SHP77 treated with DMSO at 0.1 percent for 48 hours (cell line): ENCODE measurements at places on chromosomes 3 and 15.
A peak's percentile ranks its signal among the peaks of the same experiment; 100 is the strongest.

GRCh38 chr15:23467110-23467600 lies 20.1 kb upstream of the GOLGA6L2 start:
- DNase-seq, result peak; percentile 37

GRCh38 chr3:159501029-159501428 lies 487.6 kb upstream of the IL12A start:
- DNase-seq, result no peak

DNA sequence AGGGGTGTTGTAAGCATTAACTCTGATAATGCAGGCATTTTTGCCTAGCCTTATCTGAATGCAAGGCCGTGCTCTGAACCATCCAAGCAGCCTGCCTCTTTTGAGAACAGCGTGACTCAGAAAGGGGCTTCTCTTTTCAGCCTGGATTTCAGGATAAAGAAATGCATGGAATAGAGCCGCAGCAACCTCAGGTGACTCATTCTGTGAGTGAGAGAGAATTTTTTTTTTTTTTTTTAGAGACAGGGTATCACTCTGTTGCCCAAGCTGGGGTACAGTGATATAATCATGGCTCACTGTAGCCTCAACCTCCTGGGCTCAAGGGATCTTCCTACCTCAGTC lies 20.6 kb upstream of the PDE8A start:
- no peak for DNase-seq

GRCh38 chr15:82137261-82137660 lies 91.4 kb upstream of the MEX3B start:
- DNase-seq, result no peak

- DNase-seq, result no peak
Observed at GRCh38 chr3:82461049-82461889, 699.8 kb upstream of the GBE1 start.

GRCh38 chr3:48369693-48370332 lies 2.2 kb upstream of the FBXW12 start:
- DNase-seq, result no peak

GRCh38 chr15:77844798-77845446 lies 212.2 kb upstream of the LINGO1 start:
- no peak for DNase-seq

DNA sequence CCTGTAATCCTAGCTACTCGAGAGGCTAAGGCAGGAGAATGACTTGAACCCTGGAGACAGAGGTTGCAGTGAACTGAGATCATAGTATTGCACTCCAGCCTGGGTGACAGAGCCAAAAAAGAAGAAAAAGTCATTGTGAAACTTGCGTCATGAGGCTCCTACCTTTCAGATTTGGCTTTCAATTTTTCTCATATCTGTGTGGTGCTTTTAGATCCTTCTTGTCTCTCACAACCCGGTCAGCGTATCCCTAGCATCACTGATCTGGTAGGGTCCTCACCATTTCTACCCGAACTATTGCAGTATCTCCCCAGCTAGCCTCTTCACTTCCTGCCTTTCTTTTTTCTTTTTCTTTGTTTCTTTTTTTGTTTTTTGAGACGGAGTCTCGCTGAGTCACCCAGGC lies 21.6 kb upstream of the GCNT3 start:
- no peak for DNase-seq

DNA sequence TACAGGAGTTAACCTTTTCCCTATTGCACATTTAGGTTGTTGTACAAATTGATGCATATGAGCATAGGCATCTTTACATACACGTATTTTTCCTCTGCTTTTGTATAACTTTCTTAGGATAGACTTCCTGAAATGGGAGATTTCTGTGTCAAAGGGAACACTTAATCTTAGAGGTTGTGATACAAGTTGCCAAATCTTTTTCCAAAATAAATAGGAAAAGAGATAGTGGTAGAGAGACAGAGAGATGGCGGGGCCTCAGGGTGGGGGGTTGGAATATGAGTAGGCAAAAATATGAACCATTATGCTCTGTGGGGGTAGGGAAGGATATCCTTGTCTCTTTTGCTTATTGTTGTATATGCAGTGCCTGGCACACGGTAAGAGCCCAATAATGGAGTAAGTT lies 70.7 kb upstream of the UBE2E1 start:
- no peak for DNase-seq

GRCh38 chr3:170499562-170500156 lies 81.0 kb downstream of the CLDN11 start:
- DNase-seq, result no peak

DNA sequence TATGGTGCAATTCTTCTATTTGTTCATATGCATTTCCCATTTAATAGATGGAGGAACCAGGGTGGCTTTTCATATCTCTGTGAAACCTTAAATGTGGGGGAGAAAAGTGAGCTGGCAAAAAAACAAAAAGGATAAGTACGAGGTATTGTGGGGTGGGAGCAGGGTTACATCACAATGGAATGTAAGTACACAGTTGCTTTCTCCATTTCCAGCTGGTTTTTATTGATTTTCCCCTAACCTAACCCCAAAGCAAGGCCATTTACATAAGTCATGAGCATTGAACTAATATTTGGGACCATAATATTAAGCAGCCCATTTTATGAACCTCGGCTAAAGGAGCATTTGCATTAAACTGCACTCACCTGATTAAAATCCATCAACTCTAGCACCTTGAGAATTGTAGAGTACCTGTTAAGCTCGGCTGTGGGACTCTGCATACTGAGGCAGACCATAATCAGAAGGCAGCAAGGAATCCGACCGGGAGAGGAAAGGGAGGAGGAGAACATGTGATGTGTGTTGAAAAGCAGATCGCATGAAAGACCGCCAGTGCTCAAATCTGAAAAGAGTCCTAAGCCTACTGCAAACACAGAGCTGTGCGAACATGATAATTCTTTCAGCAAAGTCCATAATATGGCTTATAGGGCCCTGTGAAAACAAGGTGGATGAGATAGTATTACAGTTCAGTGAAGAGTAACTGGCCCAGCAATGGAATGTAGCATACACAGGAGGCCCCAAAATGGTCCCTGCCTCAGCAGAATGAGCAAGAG lies 513.4 kb downstream of the FHIT start:
- DNase-seq, result no peak

GRCh38 chr15:98174286-98174685 lies 213.8 kb downstream of the ARRDC4 start:
- DNase-seq, result no peak

DNA sequence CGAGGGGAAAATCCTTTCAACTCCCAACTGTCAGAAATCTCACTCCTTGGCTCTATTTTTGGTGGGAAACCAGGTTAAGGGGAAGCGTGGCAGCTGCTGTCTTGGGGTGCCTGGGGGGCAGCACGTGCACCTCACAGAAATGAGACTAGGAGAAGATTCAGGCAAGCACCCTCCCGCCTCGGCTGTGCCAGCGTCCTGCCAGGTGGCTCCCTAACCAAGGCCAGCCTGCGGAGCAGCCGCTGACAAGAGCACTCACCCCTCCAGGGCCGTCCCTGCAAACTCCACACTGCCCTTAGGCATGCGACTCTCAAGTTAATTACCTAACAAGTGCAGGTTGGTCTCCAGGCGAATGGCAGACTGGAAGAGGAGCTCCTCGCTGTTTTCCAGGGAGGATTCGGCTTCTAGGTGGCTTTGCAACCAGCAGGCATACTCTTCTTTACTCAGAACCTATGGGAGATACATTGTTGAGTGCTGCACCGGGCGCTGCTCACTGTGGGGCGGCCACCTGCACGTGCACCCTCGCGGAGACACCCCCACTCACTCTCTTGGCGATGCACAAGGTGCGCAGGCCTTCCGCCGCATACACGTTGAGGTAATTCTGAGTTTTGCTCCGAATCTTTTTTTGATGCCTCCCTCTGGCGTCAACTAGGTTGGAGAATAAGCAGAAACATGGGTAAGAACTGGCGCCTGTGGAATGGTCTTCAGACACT lies 155.3 kb downstream of the ATP10A start:
- DNase-seq, result no peak

GRCh38 chr3:132543011-132543739 lies 53.9 kb upstream of the ACKR4 start:
- DNase-seq, result no peak

- DNase-seq, result no peak
Observed at GRCh38 chr3:47003461-47004368, 24.2 kb downstream of the NBEAL2 start.

DNA sequence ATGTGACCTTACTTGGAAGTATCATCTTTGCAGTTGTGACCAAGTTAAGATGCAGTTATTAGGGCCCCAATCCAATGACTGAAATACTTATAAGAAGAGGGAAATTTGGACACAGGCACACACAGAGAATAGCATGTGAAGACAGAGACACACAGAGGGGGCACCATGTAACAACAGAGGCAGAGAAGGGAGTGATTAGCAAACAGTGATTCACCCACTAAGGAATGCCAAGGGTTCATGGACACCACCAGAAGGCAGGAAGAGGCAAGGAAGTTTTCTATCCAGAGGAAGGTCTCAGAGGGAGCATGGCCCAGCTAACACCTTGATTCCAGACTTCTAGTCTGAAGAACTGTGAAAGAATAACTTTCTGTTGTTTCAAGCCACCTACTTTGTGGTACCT lies 25.0 kb downstream of the SIDT1 start:
- no peak for DNase-seq

DNA sequence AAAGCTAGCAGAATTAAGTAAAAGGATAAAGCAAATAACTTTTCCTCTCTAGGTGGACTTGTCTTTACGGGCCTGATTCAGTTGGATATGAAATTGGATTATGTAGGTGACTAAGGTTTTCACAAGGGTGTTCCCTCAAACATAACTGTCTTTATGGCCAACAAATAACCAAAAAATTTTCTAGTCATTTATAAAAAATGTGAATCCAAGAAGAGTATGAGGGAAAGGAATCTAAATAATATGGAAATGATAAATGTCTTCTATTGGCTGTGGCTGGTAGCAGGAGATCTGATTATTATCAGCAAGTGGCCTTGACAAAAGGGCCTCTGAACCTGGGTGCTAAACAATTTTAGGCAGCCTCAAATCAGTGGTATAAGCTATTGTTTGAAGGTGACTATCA lies 594.0 kb upstream of the UBE2E2 start:
- no peak for DNase-seq

GRCh38 chr15:60222404-60222803 lies 175.4 kb downstream of the ANXA2 start:
- DNase-seq, result no peak

DNA sequence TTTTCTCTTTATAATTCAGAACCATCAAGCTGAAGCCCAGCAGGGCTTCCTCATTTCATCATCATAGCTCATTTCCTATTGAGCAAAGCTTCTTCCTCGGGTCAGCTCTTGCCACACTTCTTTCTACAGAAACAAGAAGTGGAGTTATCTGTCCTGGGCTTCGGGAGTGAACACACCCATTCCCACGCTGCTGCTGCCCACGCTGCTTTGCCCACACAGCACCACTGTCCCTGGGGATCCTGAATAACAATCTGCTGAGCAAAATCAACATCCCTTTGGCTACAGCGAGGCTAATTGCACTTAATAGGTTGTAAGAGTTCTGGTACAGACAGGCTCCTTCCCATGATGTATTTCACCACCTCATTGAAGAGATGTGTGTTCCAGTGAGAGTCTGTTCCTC lies 23.7 kb downstream of the CEP19 start:
- no peak for DNase-seq

GRCh38 chr3:158725348-158726011 lies 6.8 kb downstream of the RARRES1 start:
- DNase-seq, result no peak

DNA sequence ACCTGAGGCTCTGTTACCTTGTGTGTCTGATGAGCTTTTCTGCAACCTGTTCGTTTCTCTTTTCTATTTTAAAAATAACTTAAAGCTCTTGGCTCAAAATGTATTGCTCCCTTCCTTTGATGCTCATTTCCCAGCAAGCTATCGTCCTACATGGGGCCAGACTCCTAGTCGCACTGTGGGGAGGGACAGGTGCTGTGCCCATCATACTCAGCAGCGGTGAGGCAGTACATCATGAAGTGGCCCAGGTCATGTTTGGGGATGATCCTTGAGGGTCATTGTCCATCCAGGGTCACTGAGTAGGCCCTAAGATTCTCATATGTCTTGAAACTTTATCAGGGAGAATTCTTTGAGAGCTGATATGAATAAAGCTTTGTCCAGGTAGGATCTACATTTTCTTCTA lies 41.1 kb downstream of the PTH1R start:
- no peak for DNase-seq

- DNase-seq, result no peak
Observed at GRCh38 chr3:51675201-51675611, 4.2 kb downstream of the TEX264 start.

- no peak for DNase-seq
Observed at GRCh38 chr15:98927022-98927421, 80.6 kb downstream of the PGPEP1L start.

GRCh38 chr3:125367403-125368230 lies 7.5 kb downstream of the ZNF148 start:
- no peak for DNase-seq

DNA sequence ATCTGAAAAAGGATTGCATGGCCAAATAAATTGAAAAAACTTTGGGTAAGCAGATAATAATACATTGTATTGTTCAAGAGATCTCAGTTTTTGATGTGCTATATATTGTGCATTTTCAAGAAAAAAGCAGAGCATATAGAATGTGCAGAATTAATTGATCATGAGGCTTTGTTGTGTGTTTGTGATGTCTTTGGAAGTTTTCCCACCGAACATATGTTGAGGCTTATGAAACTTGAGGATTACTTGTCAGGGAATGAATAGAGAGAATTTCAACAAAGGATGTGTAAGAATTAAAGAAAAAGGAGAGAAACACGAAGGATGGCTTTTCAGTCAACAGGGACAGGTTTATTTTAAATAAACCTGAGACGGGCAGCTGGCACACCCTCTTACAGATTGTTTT lies 232.5 kb upstream of the POU1F1 start:
- DNase-seq, result no peak

- DNase-seq, result no peak
Observed at GRCh38 chr15:35547775-35548364, 1.9 kb upstream of the DPH6 start.

DNA sequence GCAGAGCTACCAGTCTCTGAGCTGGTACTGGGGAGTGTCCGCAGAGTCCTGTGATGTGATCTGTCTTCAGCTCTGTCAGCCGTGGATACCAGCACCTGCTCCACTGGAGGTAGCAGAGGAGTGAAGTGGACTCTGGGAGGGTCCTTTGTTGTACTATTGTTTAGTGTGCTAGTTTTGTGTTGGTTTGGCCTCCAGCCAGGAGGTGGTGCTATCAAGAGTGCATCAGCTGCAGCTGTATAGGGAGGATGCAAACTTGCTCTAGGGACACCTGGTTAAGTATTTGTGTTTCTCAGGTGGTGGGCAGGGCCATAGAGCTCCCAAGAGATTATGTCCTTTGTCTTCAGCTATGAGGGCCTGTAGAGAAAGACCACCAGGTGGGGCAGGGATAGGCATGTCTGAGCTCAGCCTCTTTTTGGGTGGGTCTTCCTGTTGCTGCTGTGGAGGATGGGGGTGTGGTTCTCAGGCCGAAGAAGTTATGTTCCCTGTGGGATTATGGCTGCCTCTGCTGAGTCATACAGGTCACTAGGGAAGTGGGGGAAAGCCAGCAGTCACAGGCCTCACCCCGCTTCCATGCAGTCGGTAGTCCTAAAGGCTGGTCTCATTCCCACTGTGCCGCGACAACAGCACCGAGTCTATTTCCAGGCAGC lies 443.2 kb upstream of the TBL1XR1 start:
- peak; percentile 91 for DNase-seq

DNA sequence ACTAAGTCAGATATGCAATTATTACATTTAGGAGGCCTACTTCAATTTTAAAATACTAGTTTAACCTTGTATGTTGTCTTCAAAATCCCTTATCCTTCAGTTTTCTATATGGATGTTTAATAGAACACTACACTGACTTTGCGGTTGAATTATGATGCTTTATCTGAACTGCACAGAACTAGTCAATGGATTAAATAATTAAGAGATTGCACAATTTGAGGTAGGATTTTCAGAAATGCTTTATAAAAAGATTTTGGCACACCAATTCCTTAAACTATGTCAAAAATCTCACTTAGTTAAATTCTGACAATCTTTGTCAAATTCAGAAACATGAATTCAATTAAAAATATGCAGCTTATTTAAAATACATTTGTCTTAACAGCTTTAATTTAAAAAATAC lies 28.1 kb downstream of the ATOSA start:
- no peak for DNase-seq
